ENCODE measurements at places on chromosomes 6 and 20. TPM values are rescaled to one million over a fixed set of nuclear protein-coding genes. Genes with fewer than 3 reads are reported as not detected.

Gene PLA2G7
- 4.6 TPM for total RNA-seq

Gene AIF1
- total RNA-seq: 22.6 TPM

Gene HSD17B8
- total RNA-seq: 2.5 TPM

Gene GPX5
- total RNA-seq: not detected

Gene SPATS1
- 1.2 TPM for total RNA-seq

Gene SLC17A2
- not detected for total RNA-seq

Gene DYNLRB1
- total RNA-seq: 59.5 TPM

Gene ZNF341
- total RNA-seq: 2.3 TPM

Gene PRDM1
- 1.8 TPM for total RNA-seq

Gene C6orf15
- total RNA-seq: not detected

Gene SLC24A3
- 50.5 TPM for total RNA-seq

Gene FERMT1
- total RNA-seq: 3.0 TPM

Gene BPI
- 0.46 TPM for total RNA-seq

Gene ADGRB3
- total RNA-seq: 183 TPM

Gene CCR6
- not detected for total RNA-seq

Gene STX7
- total RNA-seq: 73.6 TPM

Gene MOXD1
- total RNA-seq: 11.3 TPM

Gene IMPG1
- not detected for total RNA-seq

Gene PLCB1
- total RNA-seq: 85.8 TPM

All from diencephalon (tissue), 1 donor.